ENCODE measurements at places on chromosomes 11 and 22. TPM values are rescaled to one million over a fixed set of nuclear protein-coding genes. Genes with fewer than 3 reads are reported as not detected.

- DNase-seq = no peak
Observed at GRCh38 chr22:39580006-39580441, 9.5 kb downstream of the CACNA1I start.

- no peak for DNase-seq
Observed at GRCh38 chr22:46203601-46203980, 46.5 kb downstream of the CDPF1 start.

- peak; percentile 78 for DNase-seq
Observed at GRCh38 chr11:130617001-130617400, 168.6 kb downstream of the ADAMTS15 start.

The ST14 gene
- 50.9 TPM for polyA plus RNA-seq

DNA sequence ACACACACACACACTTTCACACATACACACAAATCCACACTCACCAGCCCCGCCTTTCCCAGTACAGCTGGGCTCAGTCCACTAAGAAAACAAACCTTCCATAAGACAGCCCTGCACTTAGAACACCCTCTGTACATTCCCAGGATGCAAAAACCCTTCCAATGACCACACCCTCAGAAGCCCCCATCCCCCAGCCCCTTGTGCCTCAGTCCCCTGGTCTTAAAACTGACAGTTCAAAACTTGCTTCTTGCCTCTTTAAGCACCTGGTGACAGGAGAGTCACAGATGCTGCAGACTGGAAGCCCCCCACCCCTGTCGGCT is 23.0 kb downstream of the APLNR start:
- DNase-seq = no peak

DNA sequence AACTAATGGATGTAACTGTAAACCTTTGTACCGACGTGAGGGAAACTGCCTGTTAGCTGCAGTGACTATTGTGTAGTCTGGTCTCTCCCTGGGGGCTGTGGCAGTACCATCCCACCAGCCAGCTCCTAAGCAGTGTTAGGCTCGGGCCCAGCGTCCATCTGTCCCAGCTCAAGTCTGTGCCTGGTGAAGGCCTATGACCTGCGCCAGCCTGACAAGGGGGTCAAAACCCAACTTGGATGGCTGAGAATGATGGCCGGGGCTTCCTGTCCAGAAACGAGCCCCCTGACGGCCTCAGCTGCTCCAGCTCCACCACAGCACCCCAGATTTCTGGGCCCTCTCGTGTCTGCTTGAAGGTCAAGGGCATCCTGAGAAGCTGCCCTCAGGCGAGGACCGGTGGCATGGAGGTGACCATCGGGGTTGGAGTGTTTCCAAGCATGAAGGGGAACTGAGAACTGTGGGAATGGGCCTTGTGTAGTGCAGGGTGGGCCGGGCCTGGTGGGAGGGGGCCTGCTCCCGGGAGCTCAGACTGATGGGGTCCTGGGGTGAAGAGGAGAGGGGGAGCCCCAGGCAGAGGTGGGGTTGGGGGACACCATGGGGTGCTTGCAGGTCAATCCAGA is 14.3 kb upstream of the SPI1 start:
- no peak for DNase-seq

- DNase-seq = no peak
Observed at GRCh38 chr11:116294630-116295029, 478.2 kb downstream of the BUD13 start.

GRCh38 chr11:60767388-60767811 is 10.7 kb downstream of the MS4A15 start:
- DNase-seq = no peak

DNA sequence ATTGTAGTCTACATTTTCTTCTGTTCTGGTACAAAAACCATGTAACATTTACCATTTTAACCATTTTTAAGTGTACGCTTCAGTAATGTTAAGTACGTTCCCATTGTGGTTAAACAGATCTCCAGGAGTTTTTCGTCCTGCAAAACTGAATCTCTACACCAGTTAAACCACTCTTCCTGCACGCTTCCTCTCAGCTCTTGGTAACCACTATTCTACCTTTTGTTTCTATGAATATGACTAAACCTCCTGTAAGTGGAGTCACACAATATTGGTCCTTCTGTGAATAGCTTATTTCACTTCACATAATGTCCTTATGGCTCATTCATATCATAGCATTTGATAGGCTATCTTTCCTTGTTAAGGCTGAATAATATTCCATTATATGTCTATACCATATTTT is 7.1 kb upstream of the EXT2 start:
- no peak for DNase-seq

DNA sequence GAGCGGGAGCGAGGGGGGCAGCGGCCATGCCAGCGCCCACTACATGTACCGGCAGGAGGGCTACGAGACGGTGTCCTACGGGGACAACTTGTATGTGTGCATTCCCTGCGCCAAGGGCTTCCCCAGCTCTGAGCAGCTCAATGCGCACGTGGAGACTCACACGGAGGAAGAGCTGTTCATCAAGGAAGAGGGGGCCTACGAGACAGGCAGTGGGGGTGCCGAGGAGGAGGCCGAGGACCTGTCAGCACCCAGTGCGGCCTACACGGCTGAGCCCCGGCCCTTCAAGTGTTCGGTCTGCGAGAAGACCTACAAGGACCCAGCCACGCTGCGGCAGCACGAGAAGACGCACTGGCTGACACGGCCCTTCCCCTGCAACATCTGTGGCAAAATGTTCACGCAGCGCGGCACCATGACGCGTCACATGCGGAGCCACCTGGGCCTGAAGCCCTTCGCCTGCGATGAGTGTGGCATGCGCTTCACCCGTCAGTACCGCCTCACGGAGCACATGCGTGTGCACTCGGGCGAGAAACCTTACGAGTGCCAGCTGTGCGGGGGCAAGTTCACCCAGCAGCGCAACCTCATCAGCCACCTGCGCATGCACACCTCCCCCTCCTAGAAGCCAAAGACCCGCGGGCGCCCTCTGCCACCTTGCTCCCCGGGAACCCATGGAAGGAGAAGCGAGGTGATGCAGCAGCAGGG is 20.9 kb upstream of the TMEM191C start:
- DNase-seq = no peak

GRCh38 chr11:128497776-128498095 is 89.6 kb downstream of the ETS1 start:
- no peak for DNase-seq

- no peak for DNase-seq
Observed at GRCh38 chr22:43237280-43237679, 50.3 kb upstream of the TTLL12 start.

The CBLIF gene
- polyA plus RNA-seq = not detected

The SMIM35 gene
- 0.05 TPM for polyA plus RNA-seq

The MFNG gene
- polyA plus RNA-seq = 159 TPM

The KCNQ1OT1 gene
- 0.01 TPM for polyA plus RNA-seq

GRCh38 chr11:34905666-34906065 is 10.5 kb downstream of the APIP start:
- no peak for DNase-seq

- DNase-seq = no peak
Observed at GRCh38 chr22:32476281-32477195, 1.9 kb downstream of the FBXO7 start.

The HIC2 gene
- polyA plus RNA-seq = 0.36 TPM

DNA sequence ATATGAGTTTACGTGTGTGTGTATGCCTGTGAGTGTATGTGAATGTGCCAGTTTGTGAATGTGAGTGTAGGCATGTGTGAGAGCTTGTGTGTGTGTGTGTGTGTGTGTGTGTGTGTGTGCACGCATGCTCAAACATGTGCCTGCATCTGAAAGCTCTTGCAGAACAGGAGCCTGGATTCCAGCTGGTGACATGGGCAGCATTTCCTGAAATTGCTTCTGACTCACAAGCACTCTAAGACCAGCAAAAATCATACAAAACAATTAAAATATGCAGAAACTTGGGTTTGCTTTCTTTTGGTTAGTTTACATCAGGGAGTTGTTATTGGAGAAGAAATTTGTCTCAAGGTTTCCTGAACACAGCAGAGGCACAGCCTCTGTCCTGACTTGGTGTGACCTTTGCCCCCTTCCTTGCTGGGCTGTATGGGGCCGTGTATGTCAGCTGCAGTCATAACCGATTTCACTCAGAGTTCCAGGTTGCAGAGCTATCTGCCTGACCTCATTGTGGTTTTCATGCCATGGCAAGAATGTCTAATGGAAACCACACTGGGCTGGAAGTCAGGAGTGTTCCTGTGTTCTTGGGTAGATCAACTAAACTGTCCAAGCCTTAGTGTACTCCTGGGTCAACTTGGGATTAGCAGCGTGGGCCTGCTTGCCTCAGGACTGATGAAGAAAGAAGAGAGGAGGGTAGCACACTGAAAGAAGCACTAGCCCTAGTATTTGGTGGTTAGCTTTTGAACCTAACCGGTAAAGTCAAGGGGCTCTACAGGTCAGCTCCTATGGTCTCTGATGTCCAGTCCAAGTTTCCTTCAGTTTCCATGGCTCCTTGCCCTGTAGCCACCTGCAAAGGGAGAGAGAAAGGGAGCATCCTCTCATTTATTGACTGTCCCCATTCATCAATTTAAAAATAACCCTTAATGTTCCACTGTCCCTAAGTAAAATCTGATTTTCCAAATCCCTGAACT is 143.7 kb downstream of the SNX19 start:
- DNase-seq = no peak

- peak; percentile 35 for DNase-seq
Observed at GRCh38 chr11:122523846-122524805, 131.4 kb upstream of the UBASH3B start.

The OR52I1 gene
- not detected for polyA plus RNA-seq

The INS gene
- polyA plus RNA-seq = not detected

DNA sequence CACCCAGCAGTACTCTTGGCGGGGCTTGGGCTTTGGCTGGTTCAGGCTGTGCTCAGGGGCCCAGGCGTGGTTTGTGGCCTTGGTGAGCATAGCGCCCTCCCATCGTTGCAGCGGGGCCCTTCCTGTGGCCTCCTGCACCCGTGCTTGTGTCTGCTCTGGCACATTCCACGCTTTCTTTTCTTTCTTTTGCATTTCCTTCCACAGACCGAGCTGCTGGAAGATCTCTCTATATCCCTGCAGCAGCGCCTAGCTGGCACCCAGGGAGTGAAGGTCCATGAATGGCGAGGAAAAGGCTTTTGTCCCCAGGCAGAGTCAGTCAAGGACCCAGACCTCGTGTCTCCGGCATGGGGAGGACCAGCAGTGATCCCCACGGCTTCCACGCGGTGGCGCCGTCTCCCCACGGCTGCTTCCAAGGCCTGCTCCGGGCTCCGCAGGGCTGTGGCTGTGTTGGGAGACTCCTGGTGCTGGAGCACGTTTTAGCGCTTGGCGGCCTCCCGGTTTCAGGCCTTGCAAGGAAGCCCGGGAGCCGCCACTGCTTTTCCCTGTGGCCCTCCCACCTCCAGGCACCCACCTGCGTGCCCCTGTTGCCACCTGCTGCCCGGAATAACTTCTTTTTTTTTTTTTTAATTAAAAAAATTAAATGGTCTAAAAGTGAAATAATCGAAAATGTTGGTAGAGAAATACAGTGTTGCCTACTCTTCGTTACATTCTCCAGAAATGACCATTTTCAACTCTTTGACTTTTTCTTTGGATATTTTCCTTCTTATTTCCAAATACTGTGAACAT is 28.5 kb downstream of the GLB1L2 start:
- DNase-seq = no peak

The MYBPC3 gene
- polyA plus RNA-seq = not detected

The ALDH3B2 gene
- polyA plus RNA-seq = not detected

The OR2AG2 gene
- not detected for polyA plus RNA-seq

DNA sequence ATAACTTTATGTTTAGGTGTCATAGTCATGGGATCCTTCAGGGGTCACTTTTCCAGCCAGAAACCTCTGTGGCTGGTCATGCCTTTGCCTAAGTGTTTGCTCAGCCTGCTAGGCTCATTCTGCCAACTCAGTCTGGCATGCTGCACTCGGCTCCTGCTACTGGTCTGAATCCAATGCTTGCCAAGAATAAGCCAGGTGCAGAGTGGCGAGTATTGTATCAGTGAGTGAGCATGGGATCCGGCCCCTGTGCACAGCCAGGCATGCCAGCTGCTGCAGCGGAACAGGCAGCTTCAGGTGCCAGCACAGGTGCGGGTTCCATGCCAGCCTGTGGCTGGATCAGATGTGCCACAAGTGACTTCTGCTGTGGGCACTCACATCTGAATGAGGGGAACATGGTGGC is 1269.3 kb upstream of the CNTN5 start:
- DNase-seq = no peak

The APLNR gene
- not detected for polyA plus RNA-seq

DNA sequence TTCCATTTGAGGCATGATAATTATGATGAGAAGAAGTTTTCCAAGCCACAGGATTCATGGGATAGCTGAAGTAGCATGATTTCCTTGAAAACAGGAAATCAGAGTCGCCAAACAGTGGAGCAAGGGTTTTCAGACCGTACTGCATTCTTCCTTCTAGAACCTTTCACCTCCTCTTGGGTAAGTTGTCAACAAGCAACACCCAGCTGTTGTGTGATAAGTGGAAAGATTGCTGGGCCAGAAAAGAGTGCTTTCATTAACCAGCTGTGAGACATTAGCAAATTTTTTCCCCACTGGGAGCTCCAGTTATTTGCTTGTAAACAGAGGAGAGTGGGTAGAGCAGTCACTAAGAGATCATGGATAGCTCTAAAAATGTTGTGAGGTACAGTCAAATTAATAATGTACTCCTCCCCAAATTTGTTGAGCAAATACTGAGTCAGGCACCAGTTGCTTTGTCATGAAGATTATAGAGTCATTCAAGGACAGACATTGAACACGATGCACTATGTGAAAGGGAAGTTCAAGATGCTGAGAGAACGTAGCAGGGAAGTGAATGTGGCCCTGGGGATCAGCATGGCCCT is 11.7 kb upstream of the MPEG1 start:
- DNase-seq = peak; percentile 92

DNA sequence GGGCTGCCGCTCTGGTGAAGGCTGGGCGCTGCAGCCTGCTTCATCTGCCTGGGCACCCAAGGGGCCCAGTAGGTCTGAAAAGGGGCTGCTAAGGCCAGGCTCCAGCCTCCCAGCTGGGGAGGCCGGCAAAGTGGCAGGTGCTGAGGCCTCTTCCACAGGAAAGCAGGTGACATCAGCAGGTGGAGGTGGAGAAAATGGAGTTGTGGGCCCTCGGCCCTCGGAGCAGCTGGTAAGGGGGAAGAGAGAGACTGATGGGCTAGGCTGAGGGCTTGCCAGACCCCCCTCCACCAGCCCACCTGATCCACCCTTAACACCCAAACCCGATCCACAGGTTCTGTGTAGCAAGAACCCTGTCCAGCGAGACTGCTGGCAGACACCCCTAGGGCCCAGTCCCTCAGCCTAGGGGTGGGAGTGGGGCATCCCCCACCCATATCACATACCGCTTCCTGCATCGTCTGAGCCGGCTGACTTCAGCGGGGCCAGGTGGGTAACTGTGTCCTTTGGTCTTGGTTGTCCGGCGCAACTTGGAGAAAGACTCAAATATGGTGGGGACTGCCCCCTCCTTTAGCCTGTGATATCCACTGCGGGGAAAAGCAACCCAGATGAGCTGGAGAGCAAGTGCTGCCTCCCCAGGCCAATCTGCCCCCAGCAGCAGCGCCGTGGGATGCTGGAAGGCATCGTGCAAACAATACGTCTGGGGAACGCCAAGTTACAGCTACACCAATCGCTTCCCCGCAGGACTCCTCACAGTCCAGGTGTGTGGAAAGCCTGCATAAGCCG is 1.5 kb downstream of the THAP7 start:
- no peak for DNase-seq

Data from CD14-positive monocyte (primary cell).